Jurkat, Clone E6-1 (cell line): ENCODE measurements at places on chromosomes 4 and X.

DNA sequence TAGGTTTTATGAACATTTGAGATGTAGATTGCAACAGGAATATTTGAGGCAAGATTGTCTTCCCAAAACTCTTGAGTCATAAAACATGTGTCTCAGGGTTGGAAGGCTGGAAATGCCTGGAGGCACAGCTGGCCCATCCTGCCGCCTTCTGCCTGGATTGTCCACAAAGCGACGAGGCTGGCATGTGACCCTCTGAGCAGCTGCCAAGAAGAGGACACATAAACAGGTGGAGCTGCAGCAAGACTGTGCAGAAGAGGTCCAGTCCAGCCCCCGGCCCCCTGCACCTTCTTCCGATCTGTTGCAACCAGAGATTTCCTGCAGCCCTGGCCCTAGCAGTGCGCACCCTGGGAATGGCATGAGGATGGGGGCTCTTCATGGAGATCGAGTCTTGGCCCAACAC is 101.9 kb upstream of the BCOR start:
- no peak for DNase-seq

GRCh38 chr4:82231806-82232205 is 142.0 kb downstream of the HNRNPD start:
- DNase-seq, result no peak

DNA sequence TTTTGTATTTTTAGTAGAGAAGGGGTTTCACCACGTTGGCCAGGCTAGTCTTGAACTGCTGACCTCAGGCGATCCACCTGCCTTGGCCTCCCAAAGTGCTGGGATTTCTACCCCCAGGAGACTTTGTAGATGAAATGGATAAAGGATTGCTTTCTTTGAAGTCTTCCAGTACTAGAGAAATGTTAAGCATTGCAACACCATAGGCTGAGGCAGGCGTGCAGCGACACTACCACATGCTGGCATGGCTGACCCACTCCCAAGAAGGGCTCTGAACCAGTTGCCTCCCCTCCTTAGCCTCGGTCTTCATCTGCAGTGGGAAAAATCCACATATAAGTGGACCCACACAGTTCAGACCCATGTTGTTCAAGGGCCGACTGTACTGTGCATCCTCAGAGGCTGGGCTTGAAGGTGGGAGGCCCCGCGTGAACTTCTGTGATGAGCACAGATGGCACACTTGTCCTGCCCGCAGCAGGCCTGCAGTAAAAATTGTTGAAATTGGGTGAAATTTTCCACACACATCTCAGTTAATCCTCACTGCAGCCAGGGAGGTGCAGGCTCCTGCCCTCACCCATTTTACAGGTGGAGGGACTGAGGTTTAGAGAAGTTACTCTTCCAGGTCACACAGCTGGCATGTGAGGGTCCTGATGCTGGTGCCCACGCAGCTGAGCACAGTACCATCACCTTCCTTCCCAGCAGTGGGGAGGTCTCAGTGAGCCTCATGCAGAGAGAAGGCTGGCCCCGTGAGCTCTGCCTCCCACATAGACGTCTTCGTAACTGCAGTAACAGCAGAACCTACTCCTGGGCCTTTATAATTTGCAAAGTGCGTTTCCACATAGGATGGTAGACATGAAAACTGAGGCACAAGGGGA is 35.5 kb downstream of the HTRA3 start:
- no peak for DNase-seq

DNA sequence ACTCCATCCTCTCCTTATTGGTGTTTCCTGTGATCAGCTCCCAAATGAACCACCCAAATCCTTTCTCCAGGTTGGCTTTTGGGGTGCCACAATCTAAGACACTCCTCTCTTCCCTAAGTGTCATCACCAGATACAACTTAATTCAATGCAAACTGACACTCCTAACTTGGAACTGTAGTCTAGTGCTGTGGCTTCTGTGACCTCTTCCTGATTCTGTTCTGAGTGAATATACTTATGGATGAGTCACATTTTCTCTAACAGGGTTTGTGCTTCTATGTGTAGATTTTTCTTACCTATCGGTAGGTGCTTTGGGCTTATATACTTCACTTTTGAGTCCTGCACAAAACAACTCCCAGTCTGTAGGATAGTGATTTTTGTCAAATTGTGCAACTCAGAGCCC is 141.3 kb upstream of the MAOA start:
- no peak for DNase-seq

DNA sequence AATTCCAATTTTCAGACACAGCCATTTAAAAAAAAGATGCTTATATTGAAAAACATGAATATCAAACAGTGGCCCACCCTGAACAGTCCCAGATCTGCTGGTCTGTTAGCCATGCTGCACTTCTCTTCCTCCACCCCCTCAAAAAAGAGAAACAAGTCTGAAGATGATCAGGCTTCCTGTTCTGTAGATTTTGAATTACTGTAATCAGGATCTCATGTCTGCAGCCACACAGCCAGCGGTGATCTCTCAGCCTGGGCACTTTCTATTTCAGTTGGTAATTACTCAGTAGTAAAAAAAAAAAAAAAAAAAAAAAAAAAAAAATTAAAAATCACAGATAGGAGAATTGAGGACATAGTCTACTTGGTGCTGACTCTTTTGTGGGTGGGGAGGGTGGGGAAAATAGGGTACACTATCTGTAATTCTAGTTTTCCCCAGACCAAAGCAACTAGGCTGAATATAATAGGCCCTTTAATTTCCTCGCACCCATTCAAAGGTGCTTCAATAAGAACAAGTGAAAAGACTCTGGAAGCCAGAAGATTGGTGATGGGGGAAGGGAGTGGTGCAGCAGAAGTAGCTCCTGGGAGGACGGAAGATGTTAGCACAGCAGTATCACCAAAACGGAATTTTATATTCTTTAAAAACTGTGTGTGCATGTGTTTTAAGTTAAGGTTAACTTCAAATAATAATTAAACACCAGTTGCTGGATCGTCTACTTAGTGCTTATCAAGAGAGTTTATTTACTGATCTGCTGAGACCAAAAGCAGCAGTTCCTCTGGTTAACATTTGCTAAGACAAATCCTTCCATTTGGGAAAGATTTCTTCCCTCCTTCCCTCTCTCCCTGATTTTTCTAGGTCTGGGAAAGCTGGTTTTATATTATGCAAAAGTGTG is 47.0 kb downstream of the SPRY1 start:
- DNase-seq, result no peak

DNA sequence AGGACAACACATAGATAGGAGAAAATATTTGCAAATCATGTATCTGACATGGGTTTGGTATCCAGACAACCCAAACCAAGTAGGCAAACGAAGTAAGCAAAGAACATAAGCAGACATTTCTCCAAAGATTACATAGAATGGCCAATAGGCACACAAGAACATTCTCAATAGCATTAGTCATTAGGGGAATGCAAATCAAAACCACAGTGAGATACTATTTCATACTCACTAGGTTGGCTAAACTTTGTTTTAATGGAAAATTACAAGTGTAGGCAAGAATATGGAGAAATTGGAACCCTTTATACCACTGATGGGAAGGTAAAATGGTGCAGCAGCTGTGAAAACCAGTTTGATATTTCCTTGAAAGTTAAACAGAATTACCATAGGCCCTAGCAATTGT is 74.7 kb downstream of the CHRNA9 start:
- DNase-seq, result no peak

- peak; percentile 35 for DNase-seq
Observed at GRCh38 chrX:57951666-57952319, 41.5 kb upstream of the ZXDA start.

GRCh38 chr4:184873054-184873453 is 47.3 kb upstream of the ACSL1 start:
- DNase-seq, result no peak

- no peak for DNase-seq
Observed at GRCh38 chr4:73725985-73726384, 14.4 kb upstream of the CXCL8 start.

DNA sequence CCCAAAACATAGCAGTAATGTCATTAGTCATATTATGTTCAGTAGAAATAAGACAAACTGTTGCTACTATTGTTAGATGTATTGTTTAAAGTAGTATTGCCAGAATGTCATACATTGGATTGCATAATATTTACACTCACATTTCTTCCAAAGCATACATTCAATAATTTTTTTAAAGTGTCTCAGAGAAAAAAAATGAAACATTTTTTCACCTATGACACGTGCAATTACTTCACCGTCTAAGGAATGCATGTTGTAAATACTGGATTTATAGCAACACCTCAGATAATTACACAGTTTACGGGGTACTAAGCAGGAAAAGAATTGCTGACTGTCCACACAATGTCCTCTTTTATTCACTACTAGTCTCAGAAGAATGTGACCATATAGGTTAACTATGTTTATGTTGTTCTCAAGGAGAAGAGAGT is 162.1 kb downstream of the PCDH18 start:
- DNase-seq, result no peak

GRCh38 chr4:14621731-14622463 is 380.4 kb upstream of the CPEB2 start:
- DNase-seq, result no peak

- no peak for DNase-seq
Observed at GRCh38 chr4:141020801-141021261, 112.4 kb downstream of the RNF150 start.

DNA sequence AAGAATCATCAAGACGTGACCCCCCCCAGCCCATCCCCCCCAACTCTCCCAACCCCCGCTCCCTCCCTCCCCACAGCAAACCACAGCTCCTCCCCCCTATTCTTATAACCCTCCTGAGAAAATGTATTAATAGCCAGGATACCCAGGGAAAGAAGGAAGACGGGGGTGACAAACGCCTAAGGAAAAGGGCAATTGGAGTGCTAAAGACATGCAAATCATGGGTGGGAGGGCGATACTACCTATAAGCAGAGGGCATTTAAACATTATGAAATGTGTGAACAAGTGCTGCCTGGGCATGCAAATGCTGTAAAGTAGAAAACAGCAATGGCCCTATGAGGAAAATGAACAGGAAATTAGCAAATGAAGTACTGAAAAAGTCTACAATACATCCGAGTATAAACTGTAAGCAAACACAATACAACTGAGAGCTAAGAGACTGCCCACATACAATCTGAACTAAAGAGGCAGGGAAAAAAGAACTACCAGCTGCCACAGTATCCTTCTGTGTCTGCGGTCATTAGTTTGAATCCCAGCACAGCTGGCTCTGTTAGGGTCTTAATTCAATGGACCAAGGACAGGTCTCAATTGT is 2.4 kb downstream of the CXXC4 start:
- no peak for DNase-seq

DNA sequence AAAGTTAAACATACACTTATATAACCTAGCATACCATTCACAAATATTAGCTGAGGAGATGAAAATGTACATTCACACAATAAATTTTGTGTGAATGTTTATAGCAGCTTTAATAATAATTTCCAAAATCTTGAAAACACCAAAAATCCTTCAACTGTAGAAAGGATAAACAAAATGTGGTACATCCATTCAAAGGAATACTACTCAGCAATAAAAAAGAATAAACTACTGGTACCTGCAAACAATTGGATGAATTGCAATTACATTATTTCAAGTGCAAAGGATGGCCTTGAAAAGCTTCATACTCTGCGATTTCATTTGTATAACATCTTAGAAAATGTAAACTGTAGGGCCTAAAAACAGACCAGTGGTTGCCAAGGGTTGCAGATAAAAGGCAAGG is 11.7 kb upstream of the RPS6KA6 start:
- no peak for DNase-seq

DNA sequence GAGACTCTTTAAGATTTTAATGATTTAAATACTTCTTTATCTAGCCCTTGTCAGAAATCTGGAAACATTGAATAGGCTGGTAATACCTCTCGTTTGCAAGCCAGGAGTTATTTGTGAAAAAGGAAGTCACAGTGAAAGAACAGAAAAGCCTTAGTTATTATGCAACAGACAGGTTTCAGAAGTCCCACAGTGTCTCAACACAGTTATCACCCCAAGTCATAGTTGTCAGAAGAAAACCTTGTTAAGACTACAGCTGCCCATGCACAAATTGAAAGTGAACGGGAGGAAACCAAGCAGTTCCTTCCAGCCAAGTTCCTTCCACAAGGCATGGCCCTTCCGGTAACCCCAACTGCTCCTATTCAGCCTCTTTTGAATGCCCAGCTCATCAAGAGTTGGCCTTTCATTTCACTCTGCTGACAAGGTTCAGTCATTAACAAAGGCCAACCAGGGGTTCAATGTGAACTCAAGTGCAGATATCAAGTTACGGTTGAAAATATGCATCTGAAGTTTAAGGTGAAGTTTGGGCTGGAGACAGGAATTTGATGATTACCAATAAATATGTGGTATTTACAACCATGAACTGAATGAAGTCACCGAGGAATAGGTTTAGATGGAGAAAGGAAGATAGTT is 15.6 kb downstream of the ALPK1 start:
- no peak for DNase-seq

DNA sequence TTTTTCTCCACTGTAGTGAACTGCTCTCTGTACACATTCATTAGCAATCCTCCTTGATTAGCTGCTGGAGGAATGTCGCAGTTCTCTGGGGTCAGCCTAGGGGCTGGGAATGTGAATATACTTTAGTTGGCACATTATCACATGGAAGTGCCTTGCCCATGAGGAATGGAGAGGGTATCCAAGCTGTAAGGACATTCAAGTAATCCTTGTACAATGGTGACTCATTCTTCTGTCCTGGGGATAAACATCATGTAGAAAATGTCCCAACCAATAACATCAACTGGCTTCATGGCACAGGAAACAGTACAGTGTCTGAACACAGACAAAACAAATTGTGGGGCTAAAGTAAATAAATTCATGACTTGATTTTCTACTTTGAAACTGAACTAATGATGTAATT is 147.1 kb downstream of the GLRA2 start:
- DNase-seq, result no peak

DNA sequence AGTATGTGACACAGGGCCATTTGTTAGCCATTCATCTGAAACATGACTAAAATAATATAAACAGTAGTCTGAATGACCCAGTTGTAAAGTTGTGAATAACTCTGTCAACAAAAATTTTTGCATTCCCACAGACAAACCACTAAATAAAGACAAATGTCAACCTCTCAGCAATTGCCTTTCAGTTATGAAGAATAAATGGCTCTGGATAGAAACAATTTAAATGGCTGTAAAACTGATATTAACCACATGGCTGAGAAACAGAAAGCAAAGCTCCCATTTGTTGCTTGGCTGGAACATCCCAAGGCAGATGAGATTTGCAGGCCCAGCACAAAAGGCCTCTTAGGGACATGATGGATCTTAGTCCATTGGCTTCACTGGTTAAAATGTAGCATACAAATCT is 296.3 kb downstream of the GALNTL6 start:
- DNase-seq, result no peak

DNA sequence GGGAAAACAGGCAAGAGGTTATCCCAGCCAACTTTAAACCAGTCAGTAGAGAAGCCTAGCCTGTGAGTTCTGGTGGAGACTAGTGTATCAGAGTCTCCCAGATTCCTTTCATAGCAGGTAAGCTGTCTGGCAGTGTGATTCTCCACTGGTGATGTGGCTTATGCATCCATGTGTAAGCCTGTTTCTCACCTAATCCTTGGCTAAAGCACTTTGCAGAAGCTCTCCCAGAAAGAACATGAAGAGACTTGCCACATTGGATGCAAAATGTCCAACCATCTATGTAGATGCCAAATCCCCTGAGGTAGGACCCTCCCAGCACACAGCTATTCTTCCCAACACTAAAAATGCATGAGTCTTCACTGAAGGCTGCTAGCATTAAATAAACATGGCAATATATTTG is 111.7 kb downstream of the CHRNA9 start:
- no peak for DNase-seq
